ENCODE measurements at places on chromosomes 16 and 17.
A peak's percentile ranks its signal among the peaks of the same experiment; 100 is the strongest.

DNA sequence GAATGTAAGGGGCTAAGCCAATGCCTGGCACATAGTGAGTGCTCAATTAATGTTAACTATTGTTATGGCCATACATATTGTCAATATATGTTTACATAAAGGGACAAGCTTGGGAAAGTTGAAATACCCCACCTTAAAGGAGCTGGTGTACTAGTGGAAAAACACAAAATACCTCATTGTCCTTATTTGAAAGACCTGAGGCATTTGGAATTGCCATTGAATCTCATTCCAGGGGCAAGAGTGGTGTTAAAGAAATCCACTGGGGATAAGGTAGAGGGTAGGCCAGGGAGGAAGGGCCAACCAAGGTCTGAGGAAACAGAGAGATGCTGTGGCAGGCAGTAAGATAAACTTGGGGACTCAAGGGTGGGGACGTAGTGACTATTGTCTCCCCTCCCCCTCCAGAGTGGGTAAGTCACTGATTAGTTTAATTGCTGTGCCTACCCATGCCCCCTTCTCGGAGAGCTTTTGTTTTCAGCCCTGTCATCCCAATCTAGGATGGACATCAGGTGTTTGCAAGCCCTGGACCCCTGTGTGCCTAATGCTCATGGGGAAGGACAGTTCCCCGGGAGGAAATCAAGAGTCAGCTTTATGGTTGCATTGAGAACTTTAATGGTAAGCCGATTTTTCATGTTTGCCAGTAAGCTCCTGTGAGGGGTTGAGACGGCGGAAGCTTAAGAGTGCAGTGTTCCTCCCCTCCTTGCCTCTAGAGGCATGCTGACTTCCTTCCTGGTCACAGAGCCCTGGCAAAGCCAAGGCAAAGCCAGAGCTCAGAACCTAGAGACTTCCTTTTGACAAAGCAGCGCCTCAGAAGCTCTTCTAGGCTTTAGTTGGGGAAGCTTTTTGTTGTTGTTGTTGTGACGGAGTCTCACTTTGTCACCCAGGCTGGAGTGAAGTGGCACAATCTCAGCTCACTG is 2.5 kb upstream of the HEATR9 start:
- no peak for DNase-seq

DNA sequence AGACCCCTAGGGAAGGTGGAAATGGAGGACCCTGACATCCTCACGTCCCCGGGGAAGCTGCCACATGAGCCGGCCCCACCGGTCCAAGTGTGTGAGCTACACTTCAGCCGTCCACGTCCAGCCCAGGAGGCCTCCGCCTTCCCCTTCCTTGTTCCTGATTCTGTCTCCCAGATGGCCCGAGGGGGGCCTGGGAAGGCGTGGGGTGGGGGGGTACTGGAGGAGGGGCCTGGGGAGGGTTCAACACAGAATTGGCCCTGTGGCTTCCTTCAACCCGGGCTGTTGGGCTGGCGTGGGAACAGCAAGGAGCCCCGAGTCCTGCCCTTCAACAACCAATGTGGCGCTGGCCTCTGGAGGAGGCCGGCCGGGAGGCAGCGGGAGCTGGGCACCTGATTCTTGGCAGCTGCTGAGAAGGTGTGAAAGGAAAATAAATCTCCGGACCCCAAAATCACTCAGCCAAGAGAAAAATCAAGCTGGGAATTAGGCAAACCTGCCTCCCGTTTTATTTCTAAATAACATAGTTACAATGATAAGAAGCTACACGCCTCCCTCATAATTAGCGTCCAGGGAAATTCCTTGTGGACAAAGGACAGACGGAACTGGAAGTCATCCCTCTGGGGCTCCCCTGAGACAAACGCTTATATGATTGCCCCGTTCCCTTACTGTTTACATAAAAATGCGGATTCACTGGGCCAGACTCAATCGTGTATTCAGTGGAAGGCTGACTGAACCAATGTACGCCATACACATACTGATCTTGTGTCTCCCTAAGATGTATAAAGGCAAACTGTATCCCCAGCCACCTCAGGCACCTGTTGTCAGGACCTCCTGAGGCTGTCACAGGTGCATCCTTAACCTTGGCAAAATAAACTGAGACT is 1.8 kb upstream of the APRT start:
- DNase-seq, result no peak

- no peak for DNase-seq
These were observed 514.4 kb downstream of the XYLT1 start for GRCh38 chr16:16956376-16956775.

GRCh38 chr16:81006211-81006812 is 373 bp downstream of the CMC2 start:
- no peak for DNase-seq

DNA sequence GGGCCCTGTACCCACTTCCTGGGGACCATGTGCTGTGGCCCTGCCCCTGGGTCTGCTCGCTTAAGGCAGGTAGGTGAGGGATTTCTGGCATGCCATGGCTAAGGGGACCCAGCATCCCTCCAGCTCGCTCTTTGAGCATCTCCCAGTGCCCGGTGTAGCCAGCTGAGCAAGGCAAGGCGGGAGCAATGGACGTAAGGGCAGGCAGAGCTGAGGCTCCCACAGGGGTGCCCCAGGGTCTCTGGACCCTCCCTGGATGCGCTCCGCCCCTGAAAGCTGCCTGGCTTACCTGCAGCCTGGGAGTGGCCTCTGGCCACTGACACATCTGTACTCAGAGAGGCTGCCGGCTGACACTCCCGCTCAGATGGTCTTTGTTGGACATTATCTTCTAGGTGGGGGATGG is 189.9 kb downstream of the IRF8 start:
- DNase-seq, result no peak

DNA sequence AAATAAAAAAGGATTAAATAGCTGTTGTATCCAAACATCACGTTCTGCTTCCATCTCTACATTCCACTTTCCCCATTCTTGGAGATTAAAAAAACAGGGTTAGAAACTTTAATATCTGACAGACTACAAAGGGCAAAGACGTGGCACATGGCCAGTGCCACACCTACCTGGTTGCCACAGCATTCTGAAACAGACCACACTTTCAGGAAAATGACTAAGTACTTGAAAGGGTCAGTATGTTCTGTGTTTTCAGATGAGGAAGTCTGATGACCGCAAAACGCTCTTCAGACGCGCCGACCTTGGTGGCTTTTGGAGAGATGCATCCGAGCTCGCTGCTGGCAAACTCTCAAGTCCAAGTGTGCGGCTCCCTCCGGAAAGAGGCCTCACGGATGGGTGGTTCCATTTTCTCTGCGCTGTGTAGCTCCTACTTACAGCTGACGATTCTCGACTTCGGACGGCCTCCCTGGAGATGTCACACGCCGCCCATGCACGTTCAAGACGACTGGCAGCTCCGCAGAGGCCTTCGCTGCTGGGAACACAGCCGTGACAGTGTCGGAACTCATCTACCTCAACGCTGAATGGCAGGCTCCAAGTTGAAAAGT is 15.5 kb downstream of the MAP1LC3B start:
- DNase-seq, result no peak

GRCh38 chr17:44323359-44324091 is 1.1 kb downstream of the SLC25A39 start:
- DNase-seq, result no peak

DNA sequence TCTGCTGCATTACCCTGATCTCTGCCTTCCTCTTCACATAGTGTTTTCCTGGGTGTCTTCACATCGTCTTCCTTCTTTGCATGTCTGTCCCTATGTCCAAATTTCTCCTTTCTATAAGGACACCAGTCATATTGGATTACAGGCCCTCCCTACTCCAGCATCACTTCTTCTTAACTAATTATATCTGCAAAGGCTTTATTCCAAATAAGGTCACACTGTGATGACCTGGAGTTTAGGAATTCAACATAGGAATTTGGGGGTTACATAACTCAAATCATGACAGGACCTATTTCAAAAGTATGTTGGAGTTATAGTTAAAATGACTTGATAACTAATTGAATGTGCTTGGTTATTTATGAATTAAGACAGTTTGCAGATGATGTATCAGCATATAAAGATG is 490.5 kb upstream of the ERCC4 start:
- DNase-seq, result no peak

DNA sequence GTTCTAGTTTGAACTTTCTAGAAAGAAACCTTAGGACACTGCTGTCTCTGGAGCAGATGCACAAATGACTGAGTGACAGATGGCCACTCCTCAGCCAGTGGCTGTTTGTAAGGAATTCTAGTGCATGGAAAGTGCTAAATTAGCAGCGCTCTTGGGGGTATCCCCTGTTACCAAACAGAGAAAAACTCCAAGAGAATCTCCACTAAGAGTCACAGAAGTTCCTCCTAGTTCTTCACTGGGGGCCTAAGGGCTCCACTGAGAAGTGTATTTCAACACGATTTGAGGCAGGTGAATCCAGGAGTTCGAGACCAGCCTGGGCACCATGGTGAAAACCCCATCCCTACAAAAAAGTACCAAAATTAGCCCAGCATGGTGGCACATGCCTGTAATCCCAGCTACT is 18.1 kb upstream of the IRF8 start:
- no peak for DNase-seq

- DNase-seq, result no peak
These were observed 658 bp downstream of the RABEP2 start for GRCh38 chr16:28924399-28924761.

DNA sequence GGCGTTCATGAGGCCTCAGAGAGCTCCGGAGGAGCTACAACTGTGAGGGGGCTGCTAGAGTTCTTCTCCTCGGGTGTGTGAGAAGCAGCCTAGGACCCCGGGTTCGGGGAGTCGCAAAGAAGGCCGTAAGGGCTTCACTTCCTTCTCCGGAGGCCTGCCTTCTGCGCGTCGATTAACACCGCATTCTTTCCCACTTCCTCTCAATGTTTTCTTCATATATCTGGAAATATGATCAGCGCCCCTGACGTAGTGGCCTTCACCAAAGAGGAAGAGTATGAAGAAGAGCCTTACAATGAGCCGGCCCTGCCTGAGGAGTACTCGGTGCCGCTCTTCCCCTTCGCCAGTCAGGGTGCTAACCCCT is 449 bp downstream of the SMCR8 start:
- DNase-seq, result no peak

- DNase-seq, result no peak
These were observed 755 bp upstream of the TUFM start for GRCh38 chr16:28846933-28847273.

DNA sequence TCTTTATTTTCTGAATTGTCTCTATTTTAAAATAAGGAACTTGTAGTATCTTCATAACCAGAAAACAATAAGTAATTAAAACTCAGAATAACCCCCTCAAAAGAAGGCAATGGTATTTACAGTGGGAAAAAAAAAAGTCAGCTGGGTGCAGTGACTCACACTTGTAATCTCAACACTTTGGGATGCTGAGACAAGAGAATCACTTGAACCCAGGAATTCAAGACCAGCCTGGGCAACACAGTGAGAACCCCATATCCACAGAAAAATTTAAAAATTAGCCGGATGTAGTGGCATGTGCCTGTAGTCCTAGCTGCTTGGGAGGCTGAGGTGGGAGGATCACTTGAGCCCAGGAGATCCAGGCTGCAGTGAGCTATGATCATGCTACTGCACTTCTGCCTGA is 33.5 kb downstream of the ADAM11 start:
- DNase-seq, result no peak

DNA sequence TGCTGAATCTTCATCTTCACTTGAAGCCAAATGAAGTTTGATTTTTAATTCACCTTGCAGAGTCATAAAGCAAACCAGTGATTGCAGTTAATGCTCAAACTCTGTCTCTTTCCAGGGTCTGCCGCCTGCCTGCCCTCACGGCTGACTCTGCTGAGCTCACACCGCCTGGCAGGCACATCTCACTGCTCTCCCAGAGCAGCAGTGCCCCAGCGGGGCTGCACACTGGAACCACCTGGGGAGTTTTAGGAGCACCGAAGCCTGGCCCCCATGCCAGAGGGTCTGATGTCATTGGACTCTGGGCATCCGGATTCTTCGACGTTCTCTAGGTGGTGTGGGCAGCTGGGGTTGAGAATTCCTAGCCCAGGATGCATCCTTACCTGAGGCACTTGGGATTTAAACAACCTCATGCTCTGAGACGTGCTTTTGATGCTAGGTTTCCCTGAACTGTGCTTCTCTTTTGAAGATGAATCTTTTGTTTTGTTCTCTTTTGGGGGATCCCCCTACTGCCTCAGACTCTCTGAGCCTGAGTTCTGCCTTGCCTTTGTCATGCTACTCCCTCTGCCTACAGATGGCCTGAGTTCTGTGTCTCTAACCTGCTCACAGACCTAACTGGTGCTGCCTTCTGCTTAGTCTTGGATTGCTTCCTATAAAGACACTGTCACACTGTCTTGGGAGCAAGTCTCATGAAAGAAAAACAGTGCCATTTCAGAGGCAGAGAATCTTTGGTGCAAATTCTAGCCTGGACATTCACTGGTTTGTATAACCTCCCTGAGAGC is 438.1 kb upstream of the CCL2 start:
- DNase-seq, result no peak

DNA sequence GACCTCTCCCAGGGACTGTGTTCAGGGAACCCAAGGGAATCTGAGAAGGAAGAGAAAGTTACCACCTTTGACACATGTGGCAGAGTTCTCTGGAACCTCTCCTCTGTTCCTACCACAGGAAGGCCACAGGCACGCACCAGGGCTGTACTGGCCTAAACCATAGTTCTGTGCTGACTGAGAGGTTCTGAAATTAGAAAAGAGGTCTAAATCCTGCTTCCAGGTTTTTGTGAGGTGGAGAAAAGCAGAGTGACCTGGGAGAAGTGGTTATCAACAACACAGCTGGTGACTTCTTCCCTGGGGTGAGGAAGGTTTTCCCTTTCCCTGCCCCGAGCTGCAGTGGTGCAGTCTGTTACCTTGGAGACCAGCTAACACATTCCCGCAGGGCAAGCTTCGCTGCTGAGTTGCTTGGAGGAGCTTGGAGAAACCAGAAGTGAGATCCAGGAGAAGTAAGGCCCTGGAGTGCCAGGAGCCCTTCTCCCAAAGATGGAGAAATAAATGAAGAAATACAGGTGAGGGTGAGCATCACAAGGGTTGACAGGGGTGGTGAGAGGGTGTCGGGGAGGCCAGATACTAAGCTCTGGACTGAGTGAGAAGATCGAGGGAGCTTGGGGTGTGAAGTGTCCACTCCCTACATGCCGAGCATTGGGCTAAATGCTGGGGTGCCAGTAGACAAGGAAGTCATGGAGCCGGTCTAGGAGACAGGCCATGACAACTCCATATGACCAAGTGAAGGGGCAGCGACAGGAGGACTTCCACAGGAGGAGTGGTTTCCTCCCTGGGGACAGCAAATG is at the start of gene VWA3A:
Gene VWA3A (plus strand): TSS at position 399 of the 791 bp plus-strand sequence. CDS start 97 bp downstream, at position 496.
- peak; percentile 12 for DNase-seq
